ENCODE measurements at places on chromosomes 3 and 15.

DNA sequence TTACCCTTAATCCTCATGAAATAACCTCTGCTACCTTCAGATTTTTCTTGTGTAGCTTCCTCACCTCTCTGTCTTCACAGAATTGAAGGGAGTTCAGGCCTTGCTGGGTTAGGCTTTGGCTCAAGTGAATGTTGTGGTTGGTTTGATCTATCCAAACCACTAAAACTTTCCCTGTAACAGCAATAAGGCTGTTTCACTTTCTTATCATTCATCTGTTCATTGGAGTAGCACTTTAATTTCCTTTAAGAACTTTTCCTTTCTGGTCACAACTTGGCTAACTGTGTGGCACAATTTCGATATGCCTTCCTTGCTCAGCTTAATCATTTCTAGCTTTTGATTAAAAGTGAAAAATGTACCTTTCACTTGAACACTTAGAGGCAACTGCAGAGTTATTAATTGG, 129.8 kb downstream of the NR1I2 start:
- DNase-seq = no peak

DNA sequence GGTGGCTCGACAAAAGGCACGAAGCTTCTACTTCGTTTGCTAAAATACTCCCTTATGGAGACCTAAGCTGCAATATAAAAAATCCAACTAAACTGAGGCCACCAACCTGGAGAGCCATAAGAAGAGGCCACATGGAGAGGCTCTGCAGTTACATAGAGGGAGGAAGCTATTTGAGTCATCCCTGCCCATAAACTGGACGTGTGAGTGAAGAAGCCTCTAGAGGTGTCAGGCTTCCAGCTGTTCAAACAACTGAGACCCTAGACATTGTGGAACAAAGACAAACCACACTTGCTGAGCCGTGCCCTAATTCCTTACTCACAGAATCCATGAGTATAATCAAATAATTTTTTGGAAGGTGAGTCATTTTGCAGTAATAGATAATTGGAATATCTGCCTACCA, 50.2 kb upstream of the GMNC start:
- DNase-seq = no peak

DNA sequence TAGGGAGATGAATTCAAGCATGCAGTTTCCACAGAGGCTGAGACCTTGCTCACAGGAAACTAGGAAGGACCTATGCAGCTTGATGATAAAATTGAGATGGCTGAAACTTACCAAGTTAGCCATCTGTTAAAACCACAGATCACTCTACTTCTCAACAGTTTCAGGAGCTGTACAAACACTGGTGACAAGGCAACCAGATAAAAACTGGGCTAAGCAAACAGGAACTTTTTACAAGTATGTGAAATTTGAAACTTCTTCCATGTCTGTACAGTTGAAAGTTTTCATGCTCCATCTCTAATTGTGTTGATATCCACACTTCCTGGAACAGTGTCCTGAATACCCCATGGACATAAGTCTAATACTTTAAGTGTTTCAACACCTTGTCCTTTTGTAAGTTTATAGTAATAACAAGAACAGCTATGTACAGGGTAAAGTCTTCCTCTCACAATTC, 78.2 kb downstream of the FAIM start:
- DNase-seq = no peak

DNA sequence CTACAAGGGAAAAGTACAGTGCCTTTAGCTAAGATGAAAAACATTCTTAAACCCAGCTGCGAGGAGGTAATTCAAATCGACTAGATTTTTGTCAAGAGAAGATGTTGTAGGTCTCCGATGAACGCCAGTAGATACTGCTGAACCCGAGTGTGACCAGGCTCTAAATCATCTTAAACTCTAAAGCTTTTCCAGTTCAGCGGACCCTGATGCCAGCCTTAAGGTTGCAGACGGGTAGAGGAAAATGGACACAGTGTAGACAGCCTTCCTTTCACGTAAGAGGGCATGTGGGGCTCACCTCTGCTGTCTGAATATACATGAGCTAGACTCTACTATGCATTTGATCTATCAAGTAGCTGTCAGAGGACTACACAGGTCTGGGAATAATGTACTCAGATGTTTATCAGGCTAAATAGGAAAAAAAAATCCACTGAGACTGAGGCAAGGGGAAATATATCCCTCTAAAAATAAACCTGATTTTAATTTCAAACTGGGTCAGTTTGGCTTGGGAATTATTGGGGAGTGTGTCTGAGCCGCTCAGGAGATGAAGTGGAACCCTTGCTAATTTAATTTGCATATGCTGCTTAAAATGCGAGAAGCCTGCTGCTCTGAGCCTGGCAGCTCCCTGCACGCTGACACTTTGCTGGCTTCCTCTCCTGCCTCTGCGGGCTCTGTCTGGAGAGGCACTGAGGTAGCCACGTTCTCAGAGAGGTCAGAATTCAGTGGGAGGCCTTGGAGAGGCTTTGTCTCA, 151.9 kb downstream of the CADPS start:
- DNase-seq = no peak

DNA sequence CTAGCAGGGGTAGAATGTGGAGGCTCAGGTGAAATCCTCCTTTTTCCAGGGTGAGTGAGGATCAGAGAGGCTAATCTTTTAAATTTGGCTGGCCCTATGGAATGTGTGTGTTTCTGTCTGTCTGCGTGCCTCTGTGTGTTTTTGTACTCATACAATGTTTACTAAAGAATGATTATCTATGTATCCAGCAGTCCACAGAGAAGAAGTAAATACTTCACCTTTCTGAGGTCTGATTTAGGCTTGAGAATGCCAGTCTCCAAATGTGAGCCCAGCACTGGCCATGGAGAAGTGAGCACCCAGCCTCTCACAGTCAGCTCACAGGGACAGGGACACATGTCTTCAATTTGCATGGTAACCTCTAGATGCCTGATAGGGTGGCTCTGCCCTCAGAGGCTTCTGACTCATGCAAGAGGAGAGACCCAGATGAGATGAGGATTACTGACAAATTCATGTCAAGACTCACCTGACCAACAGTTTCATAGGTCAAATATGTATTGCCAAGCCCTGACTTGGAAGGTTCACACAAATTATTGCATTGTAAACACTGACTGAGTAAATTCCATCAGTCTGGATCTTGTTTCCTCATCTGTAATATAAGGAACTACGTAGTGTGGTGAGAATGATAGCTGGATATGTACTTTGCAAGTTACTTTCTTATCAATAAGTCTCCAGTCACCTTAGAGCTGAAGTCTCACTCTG, 31.0 kb downstream of the ENTPD3 start:
- DNase-seq = no peak

Measured in activated CD4-positive, CD25-positive, alpha-beta regulatory T cell treated with anti-CD3 and anti-CD28 coated beads, Interleukin-2, amount 50 U/mL, for 72 hours (primary cell).